ENCODE measurements at places on chromosomes 5 and 9.
A peak's percentile ranks its signal among the peaks of the same experiment; 100 is the strongest.

GRCh38 chr5:87770016-87770570, 357.4 kb upstream of the CCNH start:
- DNase-seq = no peak

GRCh38 chr5:94983861-94984535, 300.9 kb downstream of the MCTP1 start:
- DNase-seq = no peak

DNA sequence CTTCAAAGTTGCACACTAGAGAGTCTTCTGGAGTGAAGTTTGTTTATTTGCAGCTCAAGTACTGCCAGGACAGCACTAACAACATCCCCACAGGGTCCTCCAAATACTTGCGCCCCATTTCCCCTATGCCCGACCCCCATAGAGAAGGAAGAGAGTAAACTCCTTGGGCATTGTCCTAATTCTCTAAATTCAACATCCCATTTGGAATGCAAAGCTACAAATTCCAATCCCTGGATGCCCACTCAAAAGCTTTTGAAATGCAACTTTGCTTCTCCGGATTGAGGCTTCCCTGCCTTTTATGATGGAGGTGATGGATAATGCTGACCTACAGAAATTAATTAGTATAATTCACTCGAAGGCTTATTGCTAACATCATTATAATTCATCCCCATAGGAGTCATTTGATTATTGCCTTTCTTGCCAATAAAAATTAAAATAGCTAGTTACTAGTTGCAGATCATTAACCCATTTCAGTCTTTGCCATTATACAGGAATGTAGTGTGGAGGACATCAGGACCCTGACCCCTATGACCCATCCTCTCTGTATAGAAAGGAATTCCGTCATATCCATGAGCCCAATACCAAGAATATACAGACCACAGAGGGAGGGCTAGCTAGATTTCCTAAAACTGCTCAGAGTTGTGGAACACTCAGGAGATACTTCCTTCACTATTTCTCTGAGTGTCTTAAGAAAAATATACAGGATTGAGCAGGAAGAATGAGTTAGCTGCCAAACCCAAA, 277.6 kb downstream of the ZNF608 start:
- DNase-seq = no peak

DNA sequence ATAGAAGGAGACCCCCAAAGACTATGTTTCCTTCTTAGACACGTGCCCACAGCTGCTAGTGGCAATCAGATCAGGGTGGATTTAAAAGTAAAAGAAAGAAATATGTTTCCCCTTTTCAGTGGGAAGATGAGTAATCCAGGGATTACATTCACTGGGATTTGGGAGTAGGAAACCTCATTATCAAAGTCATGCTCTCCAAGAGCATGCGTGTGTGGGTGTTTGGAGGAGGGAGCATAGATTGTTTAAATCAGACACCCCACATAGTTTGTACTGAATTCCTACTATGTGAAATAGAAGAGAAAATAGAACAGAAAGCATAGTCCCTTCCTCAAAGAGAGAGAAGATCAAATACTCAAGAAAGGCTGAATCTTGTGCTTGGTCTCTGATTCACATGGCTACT, 65.5 kb upstream of the TBCA start:
- no peak for DNase-seq

- DNase-seq = peak; percentile 18
These were observed 716 bp downstream of the PROB1 start for GRCh38 chr5:139394123-139394653.

GRCh38 chr5:95866435-95867040, 44.0 kb upstream of the GLRX start:
- no peak for DNase-seq

GRCh38 chr5:89471115-89471514, 588.1 kb upstream of the MEF2C start:
- DNase-seq = no peak

DNA sequence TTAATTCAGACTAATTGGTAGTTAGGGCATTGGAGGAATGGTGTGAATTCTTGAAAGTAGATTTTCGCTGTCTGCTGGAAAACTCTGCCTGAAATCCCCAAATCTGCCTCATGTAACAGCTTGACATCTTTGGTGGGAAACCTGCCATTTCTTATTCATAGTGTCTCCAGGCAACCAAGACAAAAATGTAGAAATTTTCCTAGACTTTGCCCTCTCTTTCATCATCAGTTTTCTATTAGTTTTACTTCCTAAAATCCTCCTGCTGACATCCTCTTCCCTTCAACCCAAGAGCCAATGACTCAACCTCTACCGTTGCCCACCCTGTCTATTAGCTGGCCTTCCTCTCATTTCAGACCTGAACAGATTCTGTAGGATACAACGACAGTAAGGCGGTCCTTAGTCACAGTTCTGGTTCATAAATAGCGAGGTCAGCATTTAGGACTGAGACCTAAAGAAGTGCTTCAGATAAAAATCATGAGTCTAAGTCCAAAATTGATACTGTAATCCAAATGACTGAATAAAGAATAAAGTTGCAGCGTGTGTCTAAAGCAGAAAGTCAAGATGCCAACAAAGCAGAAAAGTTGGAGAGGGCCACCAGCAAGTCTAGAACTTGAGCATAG, 133.9 kb downstream of the MUSK start:
- DNase-seq = no peak

DNA sequence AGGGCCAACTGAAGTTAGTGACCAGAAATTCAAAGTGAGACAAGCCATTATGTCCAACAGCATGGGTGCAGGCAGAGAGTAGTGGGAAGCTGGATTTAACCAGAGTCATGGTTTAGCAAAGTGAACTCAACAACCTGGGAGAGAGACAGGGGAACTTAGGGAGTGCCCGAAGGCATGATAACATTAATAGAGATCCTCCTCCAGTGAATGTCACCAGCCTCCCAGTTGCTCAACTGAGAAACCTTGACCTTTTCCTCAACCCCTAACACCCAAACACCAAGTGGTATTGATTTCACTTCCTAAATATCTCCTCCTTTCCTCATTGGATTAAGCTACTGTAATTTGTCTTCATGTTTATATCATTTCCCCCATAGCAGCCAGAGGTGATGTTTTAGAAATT, 42.6 kb downstream of the HMGCS1 start:
- DNase-seq = no peak

- DNase-seq = no peak
These were observed 52.8 kb downstream of the DIAPH1 start for GRCh38 chr5:141565826-141566570.

- DNase-seq = no peak
These were observed 410.9 kb downstream of the BNC2 start for GRCh38 chr9:16459421-16460148.
